ENCODE measurements at places on chromosomes 4 and X. TPM values are rescaled to one million over a fixed set of nuclear protein-coding genes. Genes with fewer than 3 reads are reported as not detected.

The CENPVL2 gene
- total RNA-seq = not detected

DNA sequence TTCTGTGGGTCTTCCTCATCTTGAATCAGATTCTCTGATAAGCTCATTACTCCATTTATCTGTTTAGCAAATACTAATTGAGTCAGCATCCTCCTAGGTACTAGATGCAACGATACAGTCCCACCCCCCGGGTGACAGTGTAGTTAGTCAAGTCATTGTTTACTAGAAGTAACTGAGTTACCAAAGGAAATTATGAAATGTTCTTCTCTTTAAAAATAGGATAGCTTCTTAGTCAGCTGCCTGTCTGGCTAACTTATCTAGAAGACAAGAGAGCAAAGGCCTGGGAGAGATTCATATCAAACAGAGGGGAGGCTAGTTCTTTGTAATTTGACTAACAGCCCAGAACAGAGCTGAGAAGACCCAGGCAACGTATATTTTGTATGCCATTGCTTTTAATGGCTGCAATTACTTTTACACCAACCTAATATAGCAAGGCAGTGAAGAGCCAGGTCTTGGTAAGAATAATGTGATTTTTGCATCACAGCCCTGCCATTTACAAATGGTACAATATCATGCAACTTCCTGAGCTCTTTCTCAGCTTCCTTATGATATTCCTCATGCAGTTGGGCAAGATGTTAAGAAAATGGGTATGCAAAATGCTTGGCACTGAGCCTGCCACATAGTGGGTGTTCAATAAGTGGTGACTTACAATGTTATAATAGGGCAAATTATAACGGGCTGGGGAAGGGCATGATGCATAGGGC lies 149.9 kb downstream of the CHIC2 start:
- H3K4me3 ChIP-seq = no peak overlapping the region
- no peaks in the 10 kb centered on the region for H3K36me3 ChIP-seq
- no peaks in the 10 kb centered on the region for H3K27me3 ChIP-seq
- DNase-seq = peak; percentile 72
- H3K4me1 ChIP-seq = no peaks in the 10 kb centered on the region

DNA sequence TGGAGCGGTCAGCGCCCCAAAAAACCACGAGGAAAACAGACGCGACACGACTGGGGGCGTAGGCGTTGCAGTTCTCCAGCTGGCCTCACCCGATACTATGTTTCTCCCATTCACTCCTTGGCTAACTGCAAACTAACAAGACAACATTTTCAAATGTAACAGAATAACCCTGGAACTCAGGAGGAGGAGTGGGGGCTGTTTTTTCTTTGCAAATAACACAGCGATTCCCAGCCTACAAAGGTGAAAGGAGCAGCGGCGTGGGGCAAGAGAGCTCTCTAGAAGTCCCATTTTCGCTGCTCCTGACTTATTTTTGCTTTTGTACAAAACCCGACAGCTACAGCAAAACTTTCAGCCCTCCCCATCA lies 1.6 kb downstream of the SOX3 start:
- H3K4me1 ChIP-seq = peaks cover 39% of the 10 kb centered on the region
- H3K4me3 ChIP-seq = peak overlapping the region; percentile 43
- DNase-seq = no peak
- no peak overlapping the region for H3K27ac ChIP-seq
- H3K27me3 ChIP-seq = peaks cover 68% of the 10 kb centered on the region

DNA sequence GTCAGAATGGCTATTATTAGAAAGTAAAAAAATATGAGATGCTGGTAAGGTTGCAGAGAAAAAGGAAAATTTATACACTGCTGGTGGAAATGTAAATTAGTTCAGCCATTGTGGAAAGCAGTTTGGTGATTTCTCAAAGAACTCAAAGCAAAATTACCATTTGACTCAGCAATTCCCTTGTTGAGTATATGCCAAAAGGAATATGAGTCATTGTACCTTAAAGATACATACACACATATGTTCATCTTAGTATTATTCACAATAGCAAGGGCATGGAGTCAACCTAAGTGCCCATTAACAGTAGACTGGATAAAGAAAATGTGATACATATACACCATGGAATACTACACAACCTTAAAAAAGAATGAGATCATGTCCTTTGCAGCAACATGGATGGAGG lies 148.2 kb downstream of the COMMD8 start:
- no peaks in the 10 kb centered on the region for H3K27me3 ChIP-seq
- DNase-seq = no peak
- H3K4me3 ChIP-seq = no peak overlapping the region
- H3K27ac ChIP-seq = no peak overlapping the region
- H3K4me1 ChIP-seq = no peaks in the 10 kb centered on the region

GRCh38 chrX:23699636-23700194 lies 32.4 kb downstream of the PRDX4 start:
- H3K27ac ChIP-seq = no peak overlapping the region
- DNase-seq = no peak
- H3K36me3 ChIP-seq = peaks cover 21% of the 10 kb centered on the region
- H3K4me1 ChIP-seq = no peaks in the 10 kb centered on the region
- H3K27me3 ChIP-seq = no peaks in the 10 kb centered on the region

- H3K4me1 ChIP-seq = no peaks in the 10 kb centered on the region
- no peak overlapping the region for H3K4me3 ChIP-seq
- DNase-seq = no peak
- no peaks in the 10 kb centered on the region for H3K27me3 ChIP-seq
- H3K36me3 ChIP-seq = no peaks in the 10 kb centered on the region
- no peak overlapping the region for H3K27ac ChIP-seq
Observed at GRCh38 chr4:35835893-35836292, 408.4 kb downstream of the ARAP2 start.

- no peak overlapping the region for H3K4me3 ChIP-seq
- no peaks in the 10 kb centered on the region for H3K4me1 ChIP-seq
- H3K27me3 ChIP-seq = no peaks in the 10 kb centered on the region
- no peak for DNase-seq
- no peak overlapping the region for H3K27ac ChIP-seq
- H3K36me3 ChIP-seq = peaks cover 6% of the 10 kb centered on the region
Observed at GRCh38 chrX:21847342-21847741, 7.9 kb downstream of the MBTPS2 start.

The IL2 gene
- not detected for total RNA-seq

- H3K36me3 ChIP-seq = peaks cover 36% of the 10 kb centered on the region
- no peak overlapping the region for H3K4me3 ChIP-seq
- no peaks in the 10 kb centered on the region for H3K27me3 ChIP-seq
- no peaks in the 10 kb centered on the region for H3K4me1 ChIP-seq
- DNase-seq = no peak
Observed at GRCh38 chr4:67465032-67465762, 80.1 kb downstream of the CENPC start.

DNA sequence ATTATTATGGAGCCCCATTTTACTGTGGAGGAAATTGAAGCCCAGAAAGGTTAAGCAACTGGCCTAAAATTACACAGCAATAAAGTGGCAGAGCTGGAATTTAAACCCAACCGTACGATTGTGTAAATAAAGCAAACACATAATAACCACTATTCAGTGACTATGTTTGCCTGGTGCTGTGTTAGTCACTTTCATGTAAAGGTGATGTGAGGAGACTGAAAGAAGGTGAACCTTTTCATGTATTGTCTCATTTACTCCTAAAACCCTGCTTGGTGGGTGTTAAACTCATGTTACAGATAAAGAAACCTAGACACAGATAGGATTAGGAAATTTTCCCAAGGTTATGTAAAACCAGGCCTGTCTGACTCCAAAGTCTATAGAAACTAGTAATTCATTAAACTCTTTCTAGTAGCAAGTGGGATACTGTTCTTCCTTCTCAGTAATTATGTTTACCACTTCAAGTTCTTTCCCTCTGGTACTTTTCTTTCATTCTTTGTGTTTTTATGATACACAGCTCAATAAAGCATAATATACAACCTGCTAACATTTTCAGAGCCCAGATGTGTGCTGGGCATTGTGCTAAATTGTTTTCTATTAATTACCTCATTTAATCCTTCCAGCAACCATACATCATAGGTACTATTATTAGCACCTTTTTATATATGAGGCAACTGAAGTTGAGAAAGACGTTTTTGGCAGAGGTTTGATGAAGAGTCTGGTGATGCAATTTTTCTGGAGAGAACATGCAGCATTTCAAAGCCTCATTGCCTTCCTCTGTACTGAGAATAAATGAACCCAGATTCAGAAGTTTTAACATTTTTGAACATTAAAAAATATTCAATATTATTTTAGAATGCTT lies 202.7 kb downstream of the SPRY1 start:
- no peak for DNase-seq
- peak overlapping the region; percentile 68 for H3K27ac ChIP-seq
- H3K36me3 ChIP-seq = no peaks in the 10 kb centered on the region
- H3K4me3 ChIP-seq = no peak overlapping the region
- no peaks in the 10 kb centered on the region for H3K27me3 ChIP-seq

- no peak for DNase-seq
- H3K4me1 ChIP-seq = peaks cover 10% of the 10 kb centered on the region
- no peak overlapping the region for H3K4me3 ChIP-seq
- H3K27ac ChIP-seq = no peak overlapping the region
Observed at GRCh38 chr4:81314196-81314896, 99.3 kb upstream of the PRKG2 start.

The AFP gene
- total RNA-seq = not detected

The SPANXC gene
- not detected for total RNA-seq

DNA sequence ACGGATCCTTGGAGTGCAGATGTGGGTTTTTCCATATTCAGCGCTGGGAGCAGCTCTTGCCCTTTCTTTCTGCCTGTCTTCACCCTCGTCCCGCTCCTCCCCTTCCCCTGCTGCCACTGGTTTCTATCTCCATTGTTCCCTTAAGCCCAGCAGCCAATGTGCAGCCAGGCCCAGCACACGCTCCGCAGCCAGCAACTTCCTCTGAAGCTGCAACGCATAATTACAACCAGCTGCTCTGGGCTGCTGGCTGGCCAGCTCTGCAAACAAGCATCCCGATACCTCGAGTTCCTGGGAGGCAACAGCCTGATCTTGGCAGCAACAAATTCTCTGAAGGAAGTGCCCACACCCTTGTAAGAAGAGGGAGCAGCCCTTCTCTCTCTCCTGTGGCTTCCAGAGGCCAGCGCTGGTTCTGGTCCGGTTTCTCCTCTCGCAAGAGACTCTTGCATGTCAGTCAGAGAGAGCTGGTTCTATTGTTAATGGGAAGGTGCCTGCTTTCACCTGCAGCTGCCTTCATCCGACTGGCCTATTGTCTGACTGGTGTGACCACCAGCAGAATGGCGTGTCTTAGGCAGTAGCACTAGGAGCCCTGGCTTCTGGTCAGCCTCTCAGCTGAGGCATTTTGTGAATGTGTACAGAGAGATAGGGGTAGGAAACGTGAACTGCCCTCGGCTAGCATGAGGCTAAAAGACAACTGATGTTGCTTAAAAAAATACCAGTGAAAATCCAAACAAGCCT lies 83.8 kb upstream of the MAML3 start:
- H3K4me1 ChIP-seq = peaks cover 49% of the 10 kb centered on the region
- H3K36me3 ChIP-seq = no peaks in the 10 kb centered on the region
- H3K4me3 ChIP-seq = peak overlapping the region; percentile 40
